ENCODE measurements at places on chromosomes 2 and 18.

DNA sequence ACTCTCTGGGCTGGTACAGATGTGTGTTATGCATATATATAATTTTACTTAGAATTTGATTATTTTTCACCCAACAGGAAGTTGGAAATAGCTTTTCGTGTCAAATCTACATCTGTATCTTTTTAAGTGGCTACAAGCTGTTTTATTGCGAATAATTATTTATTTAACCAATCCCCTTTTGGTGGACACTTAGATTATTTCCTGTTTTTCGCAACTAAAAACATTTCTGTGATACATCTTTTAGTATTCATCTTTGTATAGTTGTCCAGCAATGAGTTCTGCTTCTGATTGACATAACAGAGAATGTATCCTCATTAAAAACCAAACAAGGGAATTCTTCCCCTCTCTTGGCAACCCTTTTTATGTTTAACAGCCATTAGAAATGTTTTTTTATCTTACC, 16.6 kb downstream of the SEC11C start:
- DNase-seq: no peak

GRCh38 chr2:192151853-192152252, 42.9 kb downstream of the TMEFF2 start:
- no peak for DNase-seq

DNA sequence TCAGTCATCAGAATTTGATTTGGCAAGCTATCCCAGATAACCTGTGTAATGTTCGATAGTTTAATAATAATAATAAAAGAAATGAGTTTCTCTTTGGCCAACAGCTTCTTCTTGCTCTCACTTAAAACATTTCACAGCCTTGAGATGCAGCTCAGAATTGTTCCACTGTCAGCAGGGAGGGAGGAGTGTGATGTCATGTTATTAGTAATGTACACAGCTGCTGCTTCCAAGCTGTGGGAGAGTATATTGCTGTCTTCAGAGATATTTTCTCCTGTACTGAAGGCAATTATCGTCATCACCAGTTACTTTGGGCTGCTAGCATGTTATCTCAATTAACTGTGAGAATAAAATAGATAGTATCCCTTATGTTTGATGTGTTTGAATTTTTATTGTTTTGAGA, 146.9 kb upstream of the MAP3K20 start:
- DNase-seq: no peak

DNA sequence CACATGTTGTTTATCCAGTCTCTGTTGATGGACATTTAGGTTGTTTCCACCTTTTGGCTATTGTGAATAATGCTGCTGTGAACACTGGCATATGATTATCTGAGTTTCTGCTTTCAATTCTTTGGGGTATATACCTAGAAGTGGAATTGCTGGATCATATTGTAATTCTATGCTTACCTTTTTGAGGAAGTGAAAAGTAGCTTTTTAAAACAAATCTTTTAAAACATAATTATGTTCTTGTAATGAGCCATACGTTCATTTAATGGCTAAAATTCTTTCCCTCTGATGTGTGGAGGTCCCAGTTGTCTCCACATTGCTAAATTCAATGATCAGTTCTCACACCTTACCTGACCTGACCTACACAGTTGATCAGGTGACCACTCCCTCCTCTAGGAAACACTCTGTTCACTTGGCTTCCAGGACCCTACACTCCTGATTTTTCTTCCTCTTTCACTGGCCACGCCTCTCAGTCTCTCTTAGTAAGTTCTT, 27.8 kb upstream of the SERTAD2 start:
- no peak for DNase-seq

GRCh38 chr2:522776-523175, 154.4 kb downstream of the TMEM18 start:
- DNase-seq: no peak

DNA sequence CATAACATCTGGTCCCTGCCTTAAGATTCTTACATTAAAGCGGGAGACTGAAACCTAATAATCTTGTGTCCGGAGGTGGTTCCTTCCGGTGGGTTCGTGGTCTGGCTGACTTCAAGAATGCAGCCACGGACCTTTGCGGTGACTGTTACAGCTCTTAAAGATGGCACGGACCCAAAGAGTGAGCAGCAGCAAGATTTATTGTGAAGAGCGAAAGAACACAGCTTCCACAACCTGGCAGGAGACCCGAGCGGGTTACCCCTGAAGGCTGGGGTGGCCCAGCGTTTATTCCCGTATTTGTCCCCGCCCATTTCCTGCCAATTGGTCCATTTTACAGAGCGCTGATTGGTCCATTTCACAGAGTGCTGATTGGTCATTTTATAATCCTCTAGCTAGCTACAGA, 122.3 kb upstream of the SIX2 start:
- DNase-seq: no peak
